ENCODE measurements at places on chromosomes 12 and 14.

DNA sequence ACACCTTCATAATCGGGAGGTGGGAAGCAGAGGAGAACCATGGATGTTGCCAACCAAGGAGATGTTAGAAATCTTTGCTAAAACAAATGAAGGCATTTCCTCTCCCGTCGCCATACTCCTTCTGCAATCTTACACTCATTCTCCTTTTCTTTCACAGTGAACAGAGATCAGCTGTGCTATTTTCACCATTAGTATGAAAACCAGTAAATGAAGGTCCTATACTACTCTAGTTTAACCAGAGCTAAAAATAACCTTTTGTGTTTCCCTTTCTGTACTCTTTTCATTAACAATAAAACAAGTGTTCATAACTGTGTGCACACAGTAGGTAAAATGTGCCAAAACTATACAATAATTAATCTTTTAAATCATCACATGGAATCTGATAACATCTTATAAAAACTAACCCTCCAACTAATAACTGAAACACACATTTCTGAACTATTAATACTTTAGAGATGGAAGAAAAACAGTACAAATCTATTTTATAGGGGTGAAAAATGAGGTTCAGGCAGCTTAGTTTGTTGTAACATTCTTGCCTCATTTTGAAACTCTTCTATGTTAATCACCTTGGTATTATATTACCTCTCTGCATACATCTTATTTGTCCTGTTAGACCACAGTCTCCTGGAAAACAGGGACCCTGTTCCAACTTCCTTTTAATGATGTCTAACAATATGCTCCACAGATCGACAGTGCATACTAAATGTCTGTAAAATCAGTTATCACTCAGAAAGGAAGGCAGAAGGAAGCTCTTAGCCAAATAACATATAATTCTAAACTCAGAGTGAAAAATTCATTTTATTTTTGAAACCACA, 69.5 kb downstream of the SPPL3 start:
- no peak for DNase-seq

GRCh38 chr14:71524320-71524982, 407.8 kb upstream of the RGS6 start:
- peak; percentile 41 for DNase-seq

GRCh38 chr12:107544937-107545336, 140.7 kb upstream of the PWP1 start:
- DNase-seq = no peak

DNA sequence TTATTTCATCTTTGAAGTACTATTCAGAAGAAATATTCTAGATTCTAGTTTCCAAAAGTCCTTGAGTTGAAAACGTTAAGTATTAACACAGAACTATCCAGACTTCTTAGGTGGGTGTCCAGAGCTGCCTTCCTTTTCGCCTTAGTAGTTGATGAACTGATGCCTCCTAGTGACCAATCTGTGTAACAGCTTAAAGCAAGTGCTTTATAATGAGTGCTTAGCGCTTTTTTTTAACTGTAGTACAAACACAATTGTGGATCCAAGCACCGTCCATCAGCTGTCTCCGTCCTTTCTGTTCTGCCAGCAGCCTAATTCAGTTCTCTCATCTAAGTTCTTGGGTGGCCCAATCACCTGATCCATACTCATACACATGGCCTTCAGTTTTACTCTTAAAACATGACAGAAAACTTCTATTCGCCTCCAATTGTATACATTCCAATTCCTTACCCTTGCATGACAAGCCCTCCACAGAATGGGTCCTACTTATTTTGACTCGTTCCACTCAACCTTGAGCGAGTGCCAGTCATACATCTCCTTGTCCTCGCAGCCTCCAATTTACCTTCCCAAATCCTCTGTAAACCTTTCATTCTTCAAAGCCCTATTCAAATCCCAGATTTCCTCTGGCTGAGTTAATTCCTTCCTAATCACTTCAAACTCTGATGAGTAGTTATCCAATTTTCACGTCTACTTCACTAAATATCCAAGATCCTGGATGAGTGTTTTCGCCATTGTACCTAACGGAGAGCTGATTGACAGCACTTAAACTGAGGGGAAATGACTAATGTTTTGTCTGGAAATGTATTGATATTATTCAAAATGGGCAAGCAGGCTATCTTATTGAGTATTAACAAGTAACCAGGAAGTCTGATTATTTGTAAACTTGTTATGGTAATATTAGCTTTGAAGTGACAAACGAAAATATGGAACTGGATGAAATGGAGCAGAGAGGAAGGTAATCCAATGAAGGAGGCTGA, 5.8 kb upstream of the PHLDA1 start:
- no peak for DNase-seq

GRCh38 chr12:45363903-45364302, 148.0 kb downstream of the ANO6 start:
- no peak for DNase-seq

GRCh38 chr14:59811815-59812214, 58.8 kb downstream of the RTN1 start:
- no peak for DNase-seq

DNA sequence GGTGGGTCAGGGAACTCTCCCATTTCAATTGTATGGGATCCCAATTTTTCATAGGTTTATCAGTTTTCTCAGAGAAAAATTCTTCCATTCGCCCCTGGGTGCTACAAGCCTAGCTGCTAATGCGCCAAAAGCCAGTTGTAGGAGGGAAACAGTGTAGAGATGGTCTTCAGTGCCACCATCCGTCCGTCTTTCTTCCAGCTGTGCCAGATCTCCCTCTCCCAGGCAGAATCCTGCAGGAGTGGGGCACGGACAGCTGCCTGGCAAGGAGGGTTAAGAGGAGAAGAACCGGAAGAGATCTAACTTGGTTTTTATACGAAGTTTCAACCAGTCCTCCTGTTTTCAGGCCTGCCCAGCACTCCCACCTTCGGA, 38.9 kb upstream of the FUT8 start:
- no peak for DNase-seq

DNA sequence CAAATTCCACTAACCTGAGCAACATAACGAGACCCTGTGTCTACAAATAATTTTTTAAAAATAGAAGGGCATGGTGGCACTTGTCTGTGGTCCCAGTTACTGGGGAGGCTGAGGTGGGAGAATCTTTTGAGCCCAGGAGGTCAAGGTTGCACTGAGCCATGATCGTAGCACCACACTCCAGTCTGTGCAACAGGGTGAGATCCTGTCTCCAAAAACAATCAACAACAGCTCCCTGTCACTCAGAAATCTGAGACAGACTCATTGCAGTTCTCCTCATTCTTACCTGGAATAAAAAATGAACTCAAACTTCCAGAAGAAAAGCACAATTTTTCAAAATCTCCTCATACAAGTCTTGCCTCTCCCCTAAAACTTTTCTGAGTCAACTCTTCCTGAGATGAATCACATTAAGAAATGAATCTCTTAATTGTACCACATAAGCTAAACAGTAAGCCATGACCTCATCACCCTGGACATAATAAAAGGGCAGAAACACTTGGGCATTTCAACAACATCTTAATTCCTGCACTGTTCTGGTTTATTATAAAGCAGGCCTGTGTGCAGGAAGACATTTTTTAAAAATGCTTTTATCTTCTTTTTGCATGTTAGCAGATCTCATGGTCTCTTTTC, 214.3 kb upstream of the CDKN3 start:
- DNase-seq = no peak

- DNase-seq = no peak
Measured at GRCh38 chr12:108679106-108679681, 45.5 kb upstream of the SELPLG start.

All from NCI-H524 treated with DMSO at 0.1 percent for 48 hours (cell line).